NCI-H1105 treated with DMSO at 0.1 percent for 48 hours (cell line): ENCODE measurements at places on chromosomes 2 and 18.

GRCh38 chr18:13434854-13435253 lies 216.3 kb downstream of the LDLRAD4 start:
- DNase-seq = no peak

DNA sequence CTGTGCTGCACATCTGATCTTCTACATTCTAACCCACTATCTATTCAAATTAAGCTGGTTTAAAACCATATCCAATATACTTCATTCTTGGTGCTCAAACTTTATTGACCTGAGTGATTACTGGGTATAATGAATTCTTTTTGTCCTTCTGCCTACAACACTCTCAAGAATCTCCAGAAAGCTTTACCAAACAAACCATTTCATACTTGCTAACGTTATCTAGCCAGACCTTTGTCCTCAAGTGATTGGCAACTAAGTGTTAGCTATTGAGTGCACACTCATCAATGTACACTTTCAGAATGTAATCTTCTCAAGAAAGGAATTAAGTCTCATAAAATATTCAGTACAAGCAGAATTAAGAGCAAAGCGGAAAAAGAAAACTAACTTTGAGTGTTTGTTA lies 1.4 kb downstream of the SUCLG1 start:
- no peak for DNase-seq

DNA sequence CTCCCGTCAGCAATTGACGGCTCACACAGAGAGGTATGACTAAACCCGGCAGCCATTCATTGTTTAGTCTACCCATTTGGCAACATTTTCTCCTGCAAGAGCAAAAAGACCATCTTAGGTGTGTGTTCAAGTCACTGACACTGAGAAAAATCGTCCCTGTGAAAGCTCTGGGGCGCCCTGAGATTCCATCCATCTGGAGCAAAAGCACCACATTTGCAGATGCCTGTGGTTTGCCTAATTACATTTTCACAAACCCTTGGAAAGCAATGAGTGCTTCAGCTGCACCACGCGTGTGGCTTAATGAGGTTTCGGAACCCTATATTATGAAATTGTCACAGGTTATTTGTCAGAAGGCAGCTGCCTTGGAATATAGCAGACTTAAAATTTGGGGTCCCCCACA lies 110.7 kb upstream of the PTPRM start:
- DNase-seq = no peak

DNA sequence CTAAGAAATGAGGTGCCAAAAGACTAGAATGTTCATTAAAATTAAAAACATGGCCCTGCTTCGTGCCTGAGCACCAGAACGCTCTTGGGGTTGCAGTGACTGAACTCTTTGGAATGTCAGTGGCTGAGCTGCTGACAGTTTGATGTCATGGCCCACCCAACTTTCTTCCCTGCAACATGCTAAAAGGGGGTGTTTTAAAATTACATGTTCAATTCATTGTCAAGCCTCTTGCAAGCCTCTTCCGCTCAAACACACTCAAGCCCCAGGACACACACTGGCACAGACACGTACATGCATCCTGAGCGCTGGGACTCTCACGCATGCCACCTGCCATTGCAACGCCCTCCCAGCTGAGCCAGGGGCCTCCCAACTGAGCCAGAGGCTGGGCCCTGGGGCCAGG lies 12.6 kb downstream of the RUFY4 start:
- no peak for DNase-seq

- no peak for DNase-seq
These were observed 2.1 kb upstream of the DNAJC27 start for GRCh38 chr2:24973812-24974211.

DNA sequence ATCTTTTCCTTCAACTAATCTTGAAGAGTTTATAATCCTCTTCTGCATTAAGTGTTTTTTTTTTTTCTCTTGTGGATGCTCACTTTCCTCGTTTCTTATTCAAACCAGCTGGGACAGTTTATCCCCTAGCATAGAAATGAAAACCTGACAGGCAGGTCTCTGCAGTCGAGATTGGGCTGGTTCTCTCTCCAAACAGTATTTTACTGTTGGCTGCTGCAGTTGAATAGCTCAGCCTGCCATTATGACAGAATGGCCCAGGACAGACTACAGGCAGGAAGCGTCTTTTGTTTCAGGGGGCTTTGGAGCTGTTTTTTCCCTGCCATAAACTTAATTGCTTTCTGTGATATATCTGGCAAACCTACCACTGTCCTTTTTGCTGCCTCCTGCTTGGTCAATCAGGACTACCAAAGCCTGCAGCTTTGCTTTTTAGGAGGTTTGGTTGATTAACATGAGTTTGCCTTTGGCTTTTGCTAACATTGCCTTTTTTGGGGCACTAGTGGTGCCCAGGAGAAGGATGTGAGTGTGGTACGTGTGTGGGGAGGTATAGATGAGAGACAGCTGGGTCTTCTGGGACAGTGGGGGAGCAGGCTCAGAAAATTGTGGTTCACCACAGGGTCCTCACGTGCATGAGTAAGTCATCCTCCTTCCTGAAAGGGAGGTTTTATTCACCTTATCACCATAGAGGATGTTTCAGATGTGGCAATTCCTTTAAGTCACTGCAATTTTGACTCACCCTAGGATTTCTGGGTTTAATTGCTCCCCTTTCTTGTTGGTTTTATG lies 128.7 kb downstream of the LYPD6B start:
- DNase-seq = no peak

GRCh38 chr2:53170466-53170865 lies 597.1 kb upstream of the CHAC2 start:
- no peak for DNase-seq

- no peak for DNase-seq
These were observed 79.1 kb upstream of the DNMT3A start for GRCh38 chr2:25420820-25421237.

DNA sequence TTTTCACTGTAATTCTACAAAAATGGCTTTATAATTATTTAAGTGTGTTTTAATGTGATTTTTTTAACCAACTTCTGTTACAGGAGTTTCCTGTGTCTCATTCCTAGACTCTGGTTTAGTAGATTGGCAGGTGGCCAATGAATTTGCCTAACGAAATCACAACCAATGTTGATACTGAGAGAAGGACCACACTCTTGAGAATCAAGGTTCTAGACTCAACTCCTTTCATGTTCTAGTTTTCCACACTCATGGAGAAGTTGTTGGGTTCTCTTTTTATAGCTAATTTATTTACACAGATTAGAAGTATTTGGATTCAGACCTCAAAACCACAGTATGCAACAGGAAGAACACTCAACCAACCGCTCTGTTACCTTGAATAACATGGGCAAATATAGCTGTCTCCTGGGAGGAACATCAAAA lies 22.6 kb upstream of the USP34 start:
- peak; percentile 6 for DNase-seq

- DNase-seq = no peak
These were observed 62.6 kb downstream of the BAZ2B start for GRCh38 chr2:159553727-159554126.

GRCh38 chr2:236871500-236872001 lies 214.1 kb upstream of the COPS8 start:
- DNase-seq = no peak

GRCh38 chr2:203498161-203498560 lies 36.9 kb downstream of the RAPH1 start:
- DNase-seq = no peak

GRCh38 chr2:62184512-62185230 lies 11.2 kb upstream of the B3GNT2 start:
- no peak for DNase-seq

DNA sequence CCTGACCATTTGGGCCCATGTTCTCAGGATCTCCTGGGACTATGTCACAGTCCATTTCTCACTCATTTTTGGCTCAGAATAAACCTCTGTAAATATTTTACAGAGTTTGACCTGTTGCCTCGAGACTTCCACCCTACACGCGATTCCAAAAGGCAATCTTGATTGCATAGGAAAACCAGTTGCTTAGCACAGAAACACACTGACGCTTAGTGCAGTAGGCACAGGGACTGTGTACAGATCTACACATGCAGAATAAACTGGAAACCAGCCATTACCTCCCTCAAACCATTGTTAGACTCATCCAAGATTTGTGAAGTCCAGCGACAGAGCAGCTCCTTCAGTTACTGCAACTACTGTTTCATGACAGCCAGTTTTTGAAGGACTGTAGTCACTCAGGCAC lies 73.0 kb downstream of the NCKAP5 start:
- DNase-seq = no peak

- peak; percentile 81 for DNase-seq
These were observed 2.2 kb downstream of the RND3 start for GRCh38 chr2:150485114-150485870.

DNA sequence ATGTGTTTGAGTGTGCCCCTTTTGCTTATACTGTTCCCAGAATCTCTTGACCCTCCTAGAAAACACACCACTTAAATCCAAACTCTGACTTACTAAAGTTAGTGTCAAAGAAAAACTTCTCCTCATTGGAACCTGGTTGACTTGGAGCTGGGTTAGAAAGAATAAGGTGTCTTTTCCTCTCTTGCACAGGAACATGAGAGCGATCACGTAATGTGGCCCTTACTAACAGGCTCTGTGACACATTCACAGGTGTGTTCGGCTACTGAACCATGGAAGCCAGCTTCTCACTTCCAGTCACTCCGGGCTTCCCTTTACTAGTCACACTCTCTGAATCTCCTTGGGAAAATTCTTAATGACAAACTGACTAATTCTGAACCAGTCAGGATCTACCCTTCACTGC lies 5.4 kb upstream of the POU3F3 start:
- no peak for DNase-seq

DNA sequence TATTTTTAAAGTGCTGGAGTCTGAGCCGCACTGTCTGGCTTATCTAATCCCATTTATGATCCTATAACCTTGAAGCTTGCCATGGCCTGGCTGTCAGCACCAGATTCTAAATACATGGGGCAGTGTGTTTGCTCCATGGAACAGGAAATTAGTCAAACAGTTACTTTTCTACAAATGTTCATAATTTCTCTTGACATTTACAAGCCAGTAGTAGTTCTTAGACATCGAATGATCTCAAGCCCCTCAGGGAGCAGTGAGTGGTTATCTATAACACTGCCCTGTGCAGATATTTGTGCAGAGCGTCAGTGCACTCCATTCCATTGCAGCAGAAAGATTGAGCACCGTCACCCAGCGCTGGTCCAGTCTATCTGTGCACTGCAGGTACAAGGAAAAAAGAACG lies 205.2 kb downstream of the AGPS start:
- DNase-seq = no peak

DNA sequence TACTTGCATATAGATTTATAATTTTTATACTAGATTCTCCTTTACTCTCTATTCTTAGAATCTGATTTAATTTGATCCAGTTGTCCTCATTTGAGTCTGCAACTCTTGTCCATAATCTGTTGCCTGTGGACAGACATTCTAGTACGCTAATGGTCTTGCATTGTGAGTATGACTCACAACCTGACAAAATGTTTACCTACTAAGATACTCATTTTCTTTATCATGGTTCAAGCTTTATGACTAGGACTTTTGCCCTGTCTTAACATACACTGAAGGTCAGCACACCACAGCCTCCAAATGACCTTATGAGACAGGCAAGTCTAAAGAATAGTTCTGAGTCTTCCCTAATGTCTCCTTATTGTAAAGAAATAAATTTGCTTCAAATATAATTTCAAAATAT lies 142.3 kb upstream of the CDH7 start:
- no peak for DNase-seq

DNA sequence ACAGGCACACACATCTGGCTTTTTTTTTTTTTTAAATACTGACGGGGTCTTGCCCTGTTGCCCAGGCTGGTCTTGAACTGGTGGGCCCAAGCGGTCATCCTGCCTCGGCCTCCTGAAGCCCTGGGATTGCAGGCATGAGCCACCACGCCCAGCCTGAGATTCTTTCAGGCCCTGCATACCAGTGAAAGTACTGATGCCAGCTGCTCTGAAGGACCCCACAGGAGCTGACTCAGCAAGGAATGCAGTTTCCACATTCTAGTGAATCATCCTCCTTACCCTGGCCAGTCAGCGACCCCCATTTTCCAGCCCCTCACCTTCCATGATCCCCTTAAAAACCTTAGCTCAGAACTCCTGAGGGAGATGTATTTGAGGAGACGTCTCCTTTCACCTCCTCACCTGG lies 5.8 kb upstream of the DTYMK start:
- DNase-seq = no peak

DNA sequence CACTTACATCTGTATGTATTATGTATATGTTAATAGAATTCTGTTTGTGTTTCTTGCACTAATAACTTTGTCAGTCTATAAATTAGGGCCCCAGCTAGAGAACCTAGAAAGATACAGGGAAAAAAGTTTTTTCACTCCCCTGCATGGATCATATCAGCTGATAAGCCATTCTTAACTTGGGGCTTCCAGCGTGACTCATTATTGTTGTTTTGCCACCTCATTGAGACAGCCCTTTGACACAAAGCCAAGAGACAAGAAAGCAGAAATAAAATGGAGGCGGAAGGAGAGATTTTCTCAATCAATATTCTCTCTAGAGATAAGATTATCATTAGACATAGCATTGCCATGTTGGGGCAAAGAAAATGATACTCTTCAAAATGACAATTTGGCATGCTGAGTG lies 93.4 kb downstream of the AKAIN1 start:
- DNase-seq = no peak

- no peak for DNase-seq
These were observed 8.5 kb upstream of the CELF4 start for GRCh38 chr18:37574113-37574512.

GRCh38 chr18:59861009-59861408 lies 38.8 kb upstream of the PMAIP1 start:
- no peak for DNase-seq

DNA sequence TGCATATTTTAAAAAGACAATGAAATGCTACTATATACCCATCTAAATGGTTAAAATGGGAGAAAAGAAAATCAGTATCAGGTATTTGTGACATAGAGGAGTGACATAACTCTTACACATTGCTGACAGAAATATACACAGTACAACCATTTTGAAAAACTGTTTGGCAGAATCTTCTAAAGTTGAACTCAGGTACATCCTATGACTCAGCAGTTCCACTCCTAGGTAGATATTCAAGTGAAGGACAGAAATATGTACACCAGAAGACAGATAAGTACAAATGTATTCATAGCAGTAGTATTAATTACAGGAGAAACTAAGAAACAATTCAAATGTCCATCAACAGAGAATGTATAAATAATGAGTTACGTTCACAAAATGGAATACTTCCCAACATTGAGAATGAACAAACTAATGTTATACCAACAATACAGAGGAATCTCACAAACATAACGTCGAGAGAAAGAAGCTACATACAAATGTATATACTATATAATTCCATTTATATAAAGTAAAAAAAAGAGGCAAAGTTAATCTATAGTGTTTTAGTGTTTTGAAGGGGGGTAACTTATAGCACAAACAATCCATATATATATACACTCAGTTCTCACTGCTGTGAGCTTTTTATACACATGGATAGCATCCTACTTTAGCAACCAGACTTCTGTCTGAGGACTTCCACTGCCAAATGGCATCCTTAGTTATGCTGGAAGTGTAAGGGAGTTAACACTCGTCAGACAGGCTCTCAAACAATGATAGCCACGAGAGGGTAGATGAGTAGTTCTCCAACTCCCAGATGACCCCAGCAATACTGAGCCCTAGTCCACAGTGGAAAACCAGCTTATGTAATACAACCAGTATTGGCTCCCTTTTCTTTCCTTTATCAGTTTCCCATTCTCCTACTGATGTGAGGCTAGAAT lies 172.5 kb downstream of the NBAS start:
- DNase-seq = no peak
